ENCODE measurements at places on chromosomes 2 and 18.

GRCh38 chr2:164479460-164479859, 141.8 kb downstream of the GRB14 start:
- DNase-seq, result no peak

DNA sequence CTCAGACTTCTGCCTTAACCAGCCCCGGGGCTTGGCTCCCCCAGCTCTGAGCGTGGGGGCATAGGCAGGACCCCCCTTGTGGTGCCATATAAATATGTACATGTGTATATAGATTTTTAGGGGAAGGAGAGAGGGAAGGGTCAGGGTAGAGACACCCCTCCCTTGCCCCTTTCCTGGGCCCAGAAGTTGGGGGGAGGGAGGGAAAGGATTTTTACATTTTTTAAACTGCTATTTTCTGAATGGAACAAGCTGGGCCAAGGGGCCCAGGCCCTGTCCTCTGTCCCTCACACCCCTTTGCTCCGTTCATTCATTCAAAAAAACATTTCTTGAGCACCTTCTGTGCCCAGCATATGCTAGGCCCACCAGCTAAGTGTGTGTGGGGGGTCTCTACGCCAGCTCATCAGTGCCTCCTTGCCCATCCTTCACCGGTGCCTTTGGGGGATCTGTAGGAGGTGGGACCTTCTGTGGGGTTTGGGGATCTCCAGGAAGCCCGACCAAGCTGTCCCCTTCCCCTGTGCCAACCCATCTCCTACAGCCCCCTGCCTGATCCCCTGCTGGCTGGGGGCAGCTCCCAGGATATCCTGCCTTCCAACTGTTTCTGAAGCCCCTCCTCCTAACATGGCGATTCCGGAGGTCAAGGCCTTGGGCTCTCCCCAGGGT, 5.5 kb downstream of the CTDSP1 start:
- no peak for DNase-seq

- DNase-seq, result no peak
These were observed 108.5 kb upstream of the RND3 start for GRCh38 chr2:150595803-150596470.

- no peak for DNase-seq
These were observed 8.9 kb downstream of the GDF7 start for GRCh38 chr2:20675701-20676352.

GRCh38 chr2:222318026-222318711, 19.4 kb upstream of the PAX3 start:
- DNase-seq, result no peak

DNA sequence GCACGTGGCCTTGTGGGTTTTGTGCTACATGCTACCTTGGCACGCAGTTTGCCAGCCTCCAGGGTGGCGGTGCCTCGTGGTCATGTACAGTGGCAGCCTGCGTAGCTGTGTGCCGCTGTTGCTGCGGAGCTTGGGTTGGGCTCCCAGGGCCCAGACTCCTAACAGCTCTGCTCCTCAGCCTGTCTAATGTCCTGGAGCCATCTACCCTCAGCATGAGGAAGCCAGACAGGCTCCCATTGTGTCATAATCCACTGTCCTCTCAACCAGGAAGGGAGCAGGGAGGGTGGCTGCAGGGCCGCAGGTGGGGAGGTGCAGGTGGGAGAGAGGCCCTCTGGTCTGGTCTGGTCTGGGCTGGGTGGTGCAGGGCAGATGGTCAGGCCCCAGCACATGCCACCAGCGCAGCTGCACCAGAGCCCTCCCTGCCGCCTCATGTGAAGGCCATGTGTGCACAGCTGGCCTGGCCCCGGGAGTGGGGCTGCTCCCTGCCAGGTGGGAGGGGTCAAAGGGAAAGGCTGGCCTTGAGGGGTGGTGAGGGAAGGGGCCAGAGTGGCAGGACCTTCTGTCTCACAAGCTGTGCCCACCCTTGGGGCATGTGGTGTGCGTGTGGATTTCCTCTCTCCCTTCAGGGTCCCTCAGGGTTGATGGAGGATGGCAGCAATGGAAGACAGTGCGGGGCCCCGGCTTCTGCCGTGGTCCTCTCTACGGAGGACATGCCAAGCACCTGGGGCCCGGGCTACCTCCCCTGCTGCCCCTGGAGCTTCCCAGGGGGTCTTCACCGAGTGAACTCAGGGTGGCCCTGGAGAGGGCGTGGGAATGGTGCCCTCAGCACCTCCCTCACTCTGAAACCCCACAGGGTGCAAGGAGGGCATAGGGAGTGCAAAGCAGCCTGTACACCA, 4.8 kb downstream of the ATOH8 start:
- no peak for DNase-seq

- DNase-seq, result no peak
These were observed 1050.7 kb upstream of the NRXN1 start for GRCh38 chr2:52082646-52083045.

GRCh38 chr2:45913539-45913938, 262.1 kb downstream of the PRKCE start:
- DNase-seq, result no peak

GRCh38 chr2:9360701-9361100, 62.6 kb downstream of the ITGB1BP1 start:
- DNase-seq, result no peak

- no peak for DNase-seq
These were observed 15.3 kb downstream of the STON1 start for GRCh38 chr2:48545244-48545643.

GRCh38 chr2:66466433-66466832, 31.5 kb downstream of the MEIS1 start:
- no peak for DNase-seq

DNA sequence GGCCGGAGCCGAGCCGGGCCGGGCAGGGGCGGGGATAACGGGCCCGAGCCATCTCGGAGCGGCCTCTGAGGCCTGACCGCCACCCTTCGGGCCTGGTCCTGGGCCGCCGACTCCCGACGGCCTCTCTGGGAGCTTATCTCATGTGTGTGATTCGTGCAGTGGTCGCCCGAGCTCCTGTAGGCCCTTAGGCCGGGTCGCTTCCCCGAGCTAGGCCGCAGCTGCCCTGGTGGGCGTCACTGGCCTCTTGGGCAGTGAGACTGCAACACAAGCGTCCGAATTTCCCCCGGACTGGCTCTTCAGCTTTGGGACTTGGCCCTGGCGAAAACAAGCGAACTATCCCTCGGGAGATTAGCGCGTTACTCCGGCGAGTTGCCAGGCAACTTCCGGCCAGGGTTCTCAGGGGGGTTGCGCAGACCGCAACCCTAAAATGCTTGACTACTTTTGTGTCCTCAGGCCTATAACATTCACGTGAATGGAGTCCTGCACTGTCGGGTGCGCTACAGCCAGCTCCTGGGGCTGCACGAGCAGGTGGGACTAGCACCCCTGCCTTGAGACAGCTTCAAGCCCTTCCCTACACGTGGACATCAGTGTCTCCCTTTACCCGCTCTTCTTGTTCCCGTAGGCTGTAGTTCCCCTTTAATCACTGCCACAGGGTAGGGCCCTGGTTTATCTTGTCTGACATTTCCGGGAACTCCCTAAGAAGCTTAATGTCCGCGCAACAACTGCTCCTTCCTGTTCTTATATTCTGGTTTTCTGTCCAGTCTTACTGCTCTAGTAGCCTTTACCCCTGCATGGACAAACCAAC, 602 bp downstream of the SNX17 start:
- DNase-seq, result no peak

DNA sequence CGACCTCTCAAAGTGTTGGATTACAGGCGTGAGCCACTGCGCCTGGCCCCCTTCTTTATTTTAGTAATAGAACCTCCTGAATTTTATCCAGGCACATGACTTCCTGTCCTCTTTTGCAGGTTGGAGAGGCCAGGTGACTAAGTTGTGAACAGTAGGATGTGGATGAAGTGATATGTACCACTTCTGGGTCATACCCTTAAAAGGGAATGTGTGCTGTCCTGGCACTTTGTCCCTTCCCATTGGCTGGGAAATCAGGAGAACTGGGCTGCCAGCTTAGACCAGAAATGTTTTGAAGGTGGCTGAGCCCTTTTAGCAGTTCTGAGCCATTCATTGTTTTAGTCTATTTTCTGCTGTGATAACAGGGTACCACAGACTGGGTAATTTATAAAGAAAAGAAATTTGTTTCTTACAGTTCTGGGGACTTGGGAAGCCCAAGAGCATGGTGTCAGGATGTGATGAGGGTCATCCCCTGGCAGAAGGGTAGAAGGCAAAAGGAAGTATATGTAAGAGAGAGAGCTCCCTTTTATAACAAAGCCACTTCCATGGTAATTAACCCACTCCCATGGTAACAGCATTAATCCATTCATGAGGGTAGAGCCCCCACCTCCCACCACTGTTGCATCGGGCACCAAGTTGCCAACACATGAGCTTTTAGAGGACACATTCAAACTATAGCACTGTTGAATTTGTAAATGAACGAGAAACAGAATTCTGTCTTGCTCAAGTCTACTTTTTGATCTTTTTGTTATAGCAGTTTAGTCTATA, 79.1 kb downstream of the TTC27 start:
- no peak for DNase-seq

GRCh38 chr18:74342416-74343043, 26.9 kb downstream of the C18orf63 start:
- no peak for DNase-seq

DNA sequence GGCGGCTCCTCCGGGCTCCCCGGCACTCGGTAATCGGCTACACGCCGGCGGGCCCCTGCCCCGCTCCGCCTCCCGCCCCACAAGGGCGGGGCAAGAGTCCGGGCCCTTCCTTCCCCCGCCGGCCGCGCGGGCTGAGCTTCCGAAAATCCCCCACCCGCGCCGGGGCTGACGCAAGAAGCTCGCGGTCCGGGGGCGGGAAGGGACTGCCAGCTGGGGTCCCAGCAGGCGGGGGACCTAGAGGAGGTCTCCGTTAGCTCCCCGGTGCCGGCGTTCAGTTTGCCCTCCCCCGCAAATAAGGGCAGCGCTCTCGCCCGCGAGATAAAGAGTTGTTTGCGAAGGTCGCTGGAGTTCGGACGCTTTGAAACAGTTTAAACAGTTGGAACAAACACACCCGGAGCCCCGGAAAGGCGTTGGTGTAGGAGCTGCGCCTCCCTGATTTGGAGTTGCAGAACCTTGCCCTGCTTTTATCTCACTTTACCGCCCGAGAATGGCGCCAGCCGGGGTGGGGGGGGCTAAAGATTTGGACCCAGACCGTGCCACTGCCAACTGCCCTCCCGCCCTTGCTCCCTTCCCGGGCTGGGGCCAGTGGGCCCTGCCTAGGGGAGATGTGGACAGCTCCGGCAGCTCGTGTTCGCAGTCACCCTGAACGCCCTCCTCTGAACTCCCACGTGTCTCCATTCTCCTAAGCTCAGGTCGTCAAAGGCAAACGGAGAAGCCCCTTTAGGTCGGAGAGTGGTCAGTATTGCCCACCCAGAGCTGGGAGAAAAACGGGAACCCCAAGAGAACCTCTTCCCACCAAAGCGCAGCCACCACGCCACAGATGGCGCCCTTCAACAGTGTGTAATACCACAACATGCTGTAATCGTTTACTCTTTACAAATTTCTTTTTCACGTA, at the start of gene NFE2L2:
Gene NFE2L2, minus strand, starts transcription at position 35 of the 895 bp plus-strand sequence. CDS start 151 bp downstream, outside the sequence.
- DNase-seq, result peak; percentile 83

GRCh38 chr2:69177063-69177771, 164.2 kb downstream of the ANTXR1 start:
- no peak for DNase-seq

DNA sequence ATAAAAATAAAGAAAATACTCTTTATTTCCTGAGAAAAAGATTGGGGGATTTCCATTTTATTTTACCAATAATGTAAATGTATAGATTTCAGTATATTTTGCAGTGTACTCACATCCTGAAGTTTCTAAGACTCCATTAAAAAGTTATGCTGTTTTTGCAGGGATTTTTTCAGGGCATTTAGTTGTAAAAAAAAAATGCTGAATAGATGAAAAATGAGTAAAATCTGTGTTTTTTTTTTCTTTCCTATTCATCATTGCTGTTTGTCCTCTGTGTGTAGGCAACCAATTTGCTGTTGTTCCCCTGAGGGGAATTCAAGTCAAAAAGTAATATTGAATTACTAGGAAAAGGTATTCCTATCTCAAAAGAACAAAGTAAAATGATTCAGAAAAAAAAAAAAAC, 66.3 kb downstream of the MEIS1 start:
- DNase-seq, result no peak

DNA sequence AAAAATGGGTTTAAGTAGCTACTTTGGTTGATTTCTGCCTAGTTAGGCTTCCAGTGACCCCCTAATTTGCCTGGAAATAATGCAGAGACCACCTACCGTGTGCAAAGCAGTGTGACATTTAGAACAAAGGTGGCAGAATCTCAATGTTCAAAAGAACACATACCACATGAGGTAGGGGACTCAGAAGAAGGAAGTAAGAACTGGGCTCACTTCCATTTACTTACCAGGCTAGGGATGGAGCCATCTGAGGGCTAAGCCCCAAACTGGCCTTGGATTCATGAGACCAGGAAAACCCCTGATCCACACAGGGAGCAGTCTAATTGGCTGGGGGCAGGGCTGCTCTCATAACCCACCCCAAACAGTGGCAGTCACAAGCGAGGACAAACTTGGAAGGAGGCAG, 190.7 kb downstream of the NCKAP5 start:
- DNase-seq, result no peak

DNA sequence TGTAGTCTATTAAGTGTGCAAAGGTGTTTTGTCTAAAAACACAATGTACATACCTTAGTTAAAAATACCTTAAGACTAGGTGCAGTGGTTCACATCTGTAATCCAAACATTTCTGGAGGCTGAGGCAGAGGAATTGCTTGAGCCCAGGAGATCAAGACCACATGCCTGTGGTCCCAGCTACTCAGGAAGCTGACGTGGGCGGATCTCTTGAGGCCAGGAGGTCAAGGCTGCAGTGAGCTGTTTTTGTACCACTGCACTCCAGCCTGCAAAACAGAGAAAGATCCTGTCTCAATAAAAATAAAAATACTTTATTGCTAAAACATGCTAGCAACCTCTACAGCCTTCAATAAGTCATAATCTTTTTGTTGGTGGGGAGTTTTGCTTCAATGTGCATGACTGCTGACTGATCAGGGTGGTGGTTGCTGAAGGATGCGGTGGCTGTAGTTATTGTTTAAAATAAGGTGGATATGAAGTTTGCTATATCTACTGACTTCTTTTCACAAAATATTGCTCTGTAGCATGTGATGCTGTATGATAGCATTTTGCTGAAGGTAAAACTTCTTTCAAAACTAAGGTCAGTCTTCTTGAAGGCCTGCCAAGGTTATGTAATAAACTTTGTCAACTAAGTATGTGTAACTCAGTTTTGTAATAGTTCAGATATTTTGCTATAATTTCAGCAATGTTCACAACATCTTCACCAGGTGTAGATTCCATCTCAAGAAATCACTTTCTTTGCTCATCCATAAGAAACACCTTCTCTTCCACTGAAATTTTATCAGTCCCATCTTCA, 1238.0 kb upstream of the NRXN1 start:
- no peak for DNase-seq

DNA sequence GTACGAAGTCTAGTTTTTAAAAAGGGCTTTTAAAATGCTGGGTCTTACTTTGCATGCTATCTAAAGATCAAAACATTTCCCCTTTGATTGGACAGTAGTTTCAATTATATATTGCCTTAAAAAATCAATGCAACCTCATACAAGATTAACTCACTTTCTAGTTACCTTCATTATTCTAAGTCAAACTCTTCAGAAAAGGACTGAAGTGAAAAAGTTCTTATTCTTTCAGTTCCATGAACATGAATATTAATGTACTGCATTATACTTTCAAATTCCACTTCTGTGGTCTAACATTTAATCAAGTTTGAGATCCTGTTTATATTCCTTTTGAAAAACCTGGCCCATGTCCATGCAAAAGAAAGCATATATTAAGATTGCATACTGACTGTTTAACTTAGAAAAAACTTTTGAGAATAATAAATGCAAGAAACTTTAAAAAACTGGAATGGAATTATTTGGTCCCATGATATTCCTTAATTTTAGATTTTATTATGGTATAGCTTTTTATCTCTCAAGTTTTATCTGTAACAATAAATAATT, 11.2 kb upstream of the ENOSF1 start:
- DNase-seq, result no peak

- DNase-seq, result no peak
These were observed 258.1 kb upstream of the RAB12 start for GRCh38 chr18:8351161-8351560.
